ENCODE measurements at places on chromosomes 1 and 21. TPM values are rescaled to one million over a fixed set of nuclear protein-coding genes. Genes with fewer than 3 reads are reported as not detected.

Gene COL11A1
- 261 TPM for total RNA-seq

Gene CA14
- total RNA-seq: not detected

Gene RAP1GAP
- not detected for total RNA-seq

Gene NUAK2
- 6.7 TPM for total RNA-seq

Gene IGSF9
- not detected for total RNA-seq

Gene AIRE
- total RNA-seq: 0.05 TPM

Measured in HFFc6 (cell line).